ENCODE measurements at places on chromosomes 7 and 10.

DNA sequence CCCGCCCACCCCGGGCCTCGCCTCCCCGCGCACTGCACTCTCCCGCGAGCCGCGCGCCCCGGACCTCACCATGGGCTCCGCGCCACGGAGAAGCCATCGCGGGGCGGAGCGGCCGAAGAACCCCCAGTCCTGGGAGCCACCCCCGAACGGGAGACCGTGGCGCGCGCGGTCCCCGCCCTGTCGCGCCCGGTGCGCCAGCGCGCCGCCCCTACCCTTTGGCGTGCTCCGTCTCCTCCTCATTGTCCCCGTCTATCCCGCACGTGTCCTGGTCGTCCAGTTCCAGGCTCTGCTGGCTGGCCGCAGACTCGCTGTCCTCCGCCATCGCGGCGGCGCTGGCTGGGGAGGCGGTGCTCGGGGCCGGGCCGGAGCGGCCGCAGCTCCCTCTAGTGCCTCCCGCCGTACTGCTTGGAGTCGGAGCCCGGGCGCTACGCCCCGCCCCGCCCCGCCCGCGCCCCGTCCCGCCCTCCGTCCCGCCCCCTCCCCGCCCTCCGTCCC lies at the start of gene NMT2:
Gene NMT2 (minus strand): TSS at position 403 of the 495 bp plus-strand sequence. CDS start 81 bp downstream, at position 322.
- no peak for DNase-seq

- DNase-seq, result no peak
These were observed 37.9 kb upstream of the PDGFA start for GRCh38 chr7:557558-557881.

DNA sequence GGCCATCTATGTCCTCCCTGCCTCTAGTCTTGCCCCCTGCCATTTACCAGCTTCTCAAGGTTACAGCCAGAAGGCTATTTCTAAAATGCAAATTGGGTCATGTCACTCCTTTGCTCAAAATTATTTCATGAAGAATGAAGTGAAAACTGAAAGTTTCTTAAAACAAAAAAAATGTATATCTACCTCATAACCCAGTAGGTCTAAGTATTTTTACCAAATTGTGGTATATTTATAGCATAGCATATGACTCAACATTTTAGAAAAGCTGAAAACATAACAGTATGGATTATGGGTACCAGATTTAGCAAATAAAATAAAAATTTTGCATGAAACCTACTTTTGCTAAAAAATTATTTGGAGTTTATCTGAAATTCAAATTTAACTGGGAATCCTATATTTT lies 78.4 kb downstream of the SLC16A9 start:
- no peak for DNase-seq

DNA sequence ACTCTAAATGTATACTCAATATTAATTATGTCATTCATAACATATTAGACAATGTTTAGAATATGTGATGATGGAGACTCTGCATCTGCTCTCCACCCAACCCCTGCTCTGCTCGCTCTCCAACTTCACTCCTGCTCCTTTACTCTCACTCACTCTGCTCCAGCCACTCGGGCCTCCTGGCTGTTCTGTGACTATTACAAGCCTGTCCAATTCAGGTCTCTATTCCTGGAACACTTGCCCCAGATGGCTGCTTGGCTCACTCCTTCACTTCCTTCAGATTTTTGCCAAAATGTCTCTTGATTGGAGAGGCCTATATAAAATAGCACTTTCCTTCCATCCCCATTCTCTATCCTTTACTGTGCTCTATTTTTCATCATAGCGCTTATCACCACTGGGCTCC lies 84.8 kb downstream of the HBP1 start:
- DNase-seq, result no peak

DNA sequence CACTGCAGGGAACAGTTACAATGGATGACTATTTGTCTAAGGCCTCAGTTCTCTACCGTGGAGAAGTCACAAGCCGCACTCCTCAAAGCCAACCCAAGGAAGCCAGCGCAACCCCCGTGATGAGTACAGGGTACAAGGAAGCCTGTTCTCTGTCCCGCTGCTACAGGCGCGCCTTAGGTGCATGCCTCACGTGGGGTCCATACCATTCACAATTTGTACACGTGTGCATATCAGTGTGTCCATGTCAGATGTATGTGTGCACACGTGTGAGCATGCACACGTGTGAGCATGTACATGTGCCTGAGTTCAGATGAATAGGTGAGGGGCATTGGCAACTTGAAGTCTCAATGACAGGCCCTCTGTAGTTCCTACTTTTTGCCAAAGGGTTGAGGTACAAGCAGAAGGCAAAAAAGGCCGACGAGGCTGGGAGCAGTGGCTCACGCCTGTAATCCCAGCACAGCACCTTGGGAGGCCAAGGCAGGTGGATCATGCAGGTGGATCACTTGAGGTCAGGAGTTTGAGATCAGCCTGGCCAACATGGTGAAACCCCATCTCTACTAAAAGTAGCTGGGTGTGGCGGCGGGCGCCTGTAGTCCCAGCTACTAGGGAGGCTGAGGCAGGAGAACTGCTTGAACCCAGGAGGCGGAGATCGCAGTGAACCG lies 62.8 kb downstream of the CTBP2 start:
- DNase-seq, result no peak

GRCh38 chr7:138784692-138785091 lies 13.1 kb upstream of the TMEM213 start:
- DNase-seq, result no peak

- DNase-seq, result peak; percentile 72
These were observed 181.4 kb downstream of the ARID5B start for GRCh38 chr10:62082729-62083411.

DNA sequence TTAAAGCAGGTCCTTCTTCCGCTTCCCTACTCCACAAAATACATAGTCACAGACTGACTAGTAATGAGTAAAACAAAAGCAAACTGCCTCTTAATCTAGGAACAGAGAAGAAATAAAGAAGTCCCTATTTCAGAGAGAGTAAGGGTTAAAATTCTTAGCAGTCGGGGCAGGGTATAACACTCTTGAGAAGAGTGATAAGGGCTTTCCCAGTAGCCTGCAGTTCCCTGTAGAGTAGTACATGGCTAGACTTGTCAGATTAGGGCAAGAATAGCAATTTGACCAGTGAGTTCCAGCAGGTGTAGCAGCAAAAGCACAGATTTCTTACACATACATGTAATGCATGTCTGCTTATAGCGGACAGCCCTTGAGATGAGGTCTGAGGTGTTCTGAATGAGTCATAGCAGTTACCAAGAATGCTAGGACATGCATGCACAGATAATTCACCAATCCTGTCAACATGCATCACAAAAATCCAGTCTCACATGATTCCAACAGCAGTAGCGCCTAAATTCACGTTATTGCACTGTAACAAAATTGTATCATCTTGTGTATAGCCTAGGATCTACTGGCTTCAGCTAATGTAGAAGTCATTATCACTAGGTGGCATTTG lies 40.7 kb downstream of the BTRC start:
- no peak for DNase-seq

DNA sequence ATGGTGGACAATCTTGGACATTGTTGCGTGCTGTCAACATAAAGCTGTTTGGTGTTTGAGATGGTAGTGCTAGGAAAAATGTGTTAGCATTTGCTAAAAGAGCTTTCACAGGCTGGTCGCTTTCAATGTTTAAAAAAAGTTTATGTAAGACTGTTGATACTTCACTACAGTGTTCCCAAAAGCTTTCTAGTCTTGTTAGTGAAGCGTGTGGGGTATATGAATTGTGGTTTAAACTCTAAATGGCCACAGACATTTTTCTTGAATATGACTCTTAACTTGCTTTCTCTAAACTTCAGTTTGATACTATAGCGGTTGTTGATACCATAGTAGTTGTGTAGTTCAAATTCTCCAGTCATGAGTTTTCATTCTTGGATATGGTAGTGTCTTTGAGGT lies 44.9 kb downstream of the MCU start:
- no peak for DNase-seq

DNA sequence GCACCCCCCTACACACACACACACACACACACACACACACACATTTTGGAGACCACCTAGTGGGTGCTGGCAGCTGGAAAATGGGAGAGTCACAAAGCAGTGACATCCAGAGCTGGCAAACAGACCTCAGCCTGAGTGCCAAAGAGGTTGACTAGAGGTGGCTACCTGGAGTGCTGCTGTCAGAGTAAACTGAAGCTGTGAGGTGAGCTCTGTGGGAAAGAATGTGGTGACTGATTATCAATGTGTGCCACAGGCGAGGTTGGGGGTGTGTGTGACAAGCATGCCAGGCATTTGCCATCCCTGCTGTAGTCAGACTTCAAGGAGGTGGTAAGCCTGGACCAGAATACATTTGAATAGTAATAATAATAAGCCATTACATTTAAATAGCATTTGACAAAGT lies 120.6 kb downstream of the SLIT1 start:
- DNase-seq, result no peak

DNA sequence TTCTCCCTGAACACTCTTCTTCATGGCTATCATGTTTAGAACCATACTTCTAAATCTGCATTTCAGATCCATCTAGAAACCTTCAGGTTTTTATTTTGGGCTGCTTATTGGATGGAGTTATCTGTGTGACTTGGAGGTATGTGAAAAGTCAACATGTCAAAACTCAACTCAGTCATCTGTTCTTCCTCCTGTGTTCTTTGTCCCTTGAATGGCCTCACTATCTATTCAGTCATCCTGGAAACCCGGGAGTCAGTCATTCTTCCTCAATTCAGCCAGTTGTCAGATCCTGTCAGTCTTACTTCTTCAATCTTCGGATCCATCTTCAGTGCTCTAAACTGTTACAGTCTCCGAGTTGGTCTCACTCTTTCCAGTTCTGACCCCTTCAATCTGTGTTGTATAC lies 52.2 kb downstream of the VKORC1L1 start:
- DNase-seq, result no peak

DNA sequence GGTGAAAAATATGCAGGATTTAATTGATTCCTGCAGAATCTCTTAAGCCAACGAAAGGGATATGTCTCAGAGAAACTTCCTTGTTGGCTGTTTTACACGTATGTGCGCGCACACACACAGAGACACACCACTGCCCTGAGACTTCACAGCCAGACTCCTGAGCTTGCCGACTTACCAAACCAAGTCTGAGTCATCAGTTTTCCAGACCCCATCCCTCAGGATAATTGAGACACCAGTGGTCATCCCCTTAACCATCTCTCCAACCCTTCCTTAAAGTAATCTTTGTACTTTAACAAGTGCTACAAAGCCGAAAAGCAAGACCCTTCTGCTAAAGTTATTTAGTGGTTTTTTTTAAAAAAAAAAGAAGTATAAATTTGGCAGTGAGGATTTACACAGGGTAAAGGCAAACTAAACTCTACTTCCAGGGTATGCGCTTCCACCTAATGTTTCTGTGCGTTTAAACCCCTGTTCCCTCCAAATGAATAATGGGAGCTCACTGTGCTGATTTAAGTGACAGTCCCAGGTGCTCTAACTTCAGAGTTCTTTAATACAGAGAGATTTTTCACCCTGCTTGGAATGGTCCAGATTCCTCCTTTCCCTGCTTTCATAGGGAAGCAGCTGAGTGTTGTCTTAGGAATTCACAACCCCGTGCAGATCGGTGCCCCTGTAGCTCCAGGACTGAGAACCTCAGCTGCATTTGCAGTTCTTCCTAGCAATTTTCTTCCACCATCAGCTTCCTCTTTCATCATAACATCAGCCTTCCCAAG lies 198.5 kb downstream of the INHBA start:
- no peak for DNase-seq

DNA sequence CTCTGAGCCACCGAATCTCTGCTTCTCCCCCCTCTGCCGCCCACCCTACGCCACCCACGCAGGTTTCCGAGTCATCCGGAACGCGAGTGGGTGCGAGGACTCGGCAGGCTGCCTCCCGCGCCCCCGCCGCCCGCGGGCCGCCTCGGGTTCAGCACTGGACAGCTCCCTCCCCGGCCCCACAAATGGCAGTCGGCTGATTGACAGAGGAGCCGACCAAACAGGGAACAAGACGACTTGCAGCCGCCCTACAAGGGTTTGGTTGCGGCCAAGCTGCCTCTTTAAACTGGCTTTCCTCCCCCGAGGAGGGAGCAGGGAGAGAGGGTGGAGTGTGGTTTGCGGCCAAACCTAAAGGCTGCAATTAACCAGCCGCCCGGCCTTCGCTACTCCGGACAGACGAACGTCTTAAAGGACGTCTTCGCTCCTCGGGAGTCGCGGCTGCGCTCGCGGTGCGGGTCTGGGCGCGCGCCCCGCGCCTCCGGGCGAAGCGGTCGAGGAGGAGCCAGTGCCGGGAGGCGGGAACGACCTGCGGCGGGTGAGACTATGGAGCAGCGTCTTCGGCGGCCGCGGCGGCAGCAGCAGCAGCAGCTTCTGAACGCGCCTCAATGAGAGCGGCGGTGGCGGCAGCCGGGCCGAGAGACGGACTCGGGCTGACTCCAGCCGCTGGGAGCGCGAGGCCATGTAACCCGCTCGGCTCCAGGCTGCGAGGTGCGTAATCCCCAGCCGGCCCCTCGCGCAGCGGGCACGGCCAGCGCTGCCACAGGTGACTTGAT lies at the start of gene GPR158:
Gene GPR158 (plus strand): TSS at position 541 of the 770 bp plus-strand sequence. CDS start 420 bp downstream, outside the sequence.
- DNase-seq, result peak; percentile 97

DNA sequence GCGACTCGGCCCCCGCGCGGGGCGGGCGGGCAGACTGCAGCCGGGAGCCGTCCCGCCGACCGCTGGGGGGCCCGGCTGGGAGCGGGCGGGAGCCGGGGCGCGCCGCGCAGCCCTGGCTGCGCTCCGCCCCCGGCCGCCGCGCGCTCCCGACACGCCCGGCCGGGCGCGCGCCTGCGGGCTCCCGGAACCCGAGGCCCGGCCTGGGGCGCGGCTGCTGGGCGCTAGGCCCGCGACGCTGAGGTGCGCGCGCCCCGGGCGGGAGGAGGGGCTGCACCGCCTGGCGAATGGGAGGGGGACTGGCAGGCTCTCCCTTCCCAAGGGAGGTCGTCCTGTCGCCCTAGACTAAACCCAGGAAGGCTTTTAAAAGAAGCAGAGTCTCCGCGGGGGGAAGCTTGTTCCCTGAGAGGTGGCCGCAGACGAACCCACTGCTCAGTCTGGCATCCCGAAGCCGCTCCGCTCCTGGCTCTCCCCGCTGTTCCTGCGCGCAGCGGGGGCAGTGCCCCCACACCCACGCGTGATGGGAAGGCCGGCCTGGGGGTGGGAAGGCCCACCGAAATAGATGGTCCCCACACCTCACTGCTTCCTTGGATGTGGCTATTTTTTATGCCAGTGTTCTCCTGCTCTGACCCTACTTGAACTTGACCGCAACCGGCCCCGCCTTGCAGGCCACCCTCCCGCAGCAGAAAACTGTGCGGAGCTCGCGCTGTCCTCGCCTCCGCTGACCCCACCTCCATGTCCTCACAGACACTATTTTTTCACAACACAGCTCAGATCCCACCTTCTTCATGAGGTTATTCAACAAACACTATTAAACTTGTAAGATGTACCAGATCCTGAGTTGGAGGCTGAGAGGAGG lies at the start of gene VOPP1:
Gene VOPP1 (minus strand): TSS at position 125 of the 856 bp plus-strand sequence. CDS start 178 bp downstream, outside the sequence.
- peak; percentile 57 for DNase-seq

DNA sequence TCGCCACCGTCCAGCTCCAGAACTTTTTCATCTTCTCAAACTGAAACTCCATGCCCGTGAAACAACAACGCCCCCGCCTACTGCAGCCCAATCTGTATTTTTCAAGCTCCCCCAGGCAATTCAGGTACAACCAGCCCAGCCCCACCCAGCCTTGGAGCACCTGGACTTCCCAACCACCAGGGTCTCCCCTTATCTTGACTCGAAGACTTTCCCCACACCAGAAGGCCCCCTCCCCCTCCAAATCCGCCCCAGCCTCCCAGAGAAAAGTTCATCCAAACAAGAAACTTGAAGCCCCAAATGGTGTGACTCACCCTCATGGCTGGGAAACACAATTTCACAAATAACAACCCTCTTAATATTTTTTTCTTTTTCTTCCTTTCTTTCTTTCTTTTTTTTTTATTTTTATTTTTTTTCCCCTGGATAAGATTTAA lies 10.6 kb downstream of the ZCCHC24 start:
- peak; percentile 77 for DNase-seq

GRCh38 chr10:124099604-124100003 lies 6.2 kb upstream of the CHST15 start:
- no peak for DNase-seq
